Gastroesophageal sphincter (tissue), 4 donors: ENCODE measurements at places on chromosomes 5 and 9.
A peak's percentile ranks its signal among the peaks of the same experiment; 100 is the strongest.

GRCh38 chr5:36728697-36729543, 122.5 kb downstream of the SLC1A3 start:
- ATAC-seq: peak; percentile 60

GRCh38 chr9:109797509-109797908, 17.5 kb downstream of the PALM2AKAP2 start:
- ATAC-seq: no peak

- no peak for ATAC-seq
Measured at GRCh38 chr9:3682186-3682585, 156.4 kb upstream of the RFX3 start.

DNA sequence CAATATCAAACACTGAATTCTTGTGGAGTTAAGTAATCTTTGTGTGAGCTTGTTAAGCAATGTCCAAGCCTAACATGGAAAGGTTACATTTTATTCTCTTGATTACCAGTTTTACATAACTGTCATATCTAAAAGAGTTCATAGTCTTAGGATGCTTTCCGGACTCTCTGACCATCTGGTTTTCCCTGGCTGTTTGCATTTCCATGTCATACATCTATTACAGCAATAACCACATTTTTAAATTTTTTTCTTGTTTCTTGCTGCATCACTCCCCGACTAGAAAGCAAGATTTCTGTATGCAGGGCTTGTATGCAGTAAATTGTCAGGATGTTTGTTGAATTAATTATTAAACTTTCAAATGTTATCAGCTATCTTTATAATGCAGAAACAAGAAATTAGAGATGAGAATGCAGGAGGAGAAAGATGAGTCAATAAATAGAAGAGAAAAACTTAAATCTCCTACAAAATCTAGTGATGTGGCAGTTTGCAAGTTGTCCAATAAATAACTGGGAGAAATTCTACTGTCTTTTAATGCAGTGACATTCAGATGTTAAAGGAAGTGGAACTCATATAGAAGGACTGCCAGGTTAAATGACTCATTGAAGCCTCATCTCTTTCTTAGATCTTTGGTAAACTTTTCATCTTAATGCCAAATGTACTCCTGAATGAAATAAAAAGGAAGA, 179.6 kb upstream of the SGCD start:
- ATAC-seq: no peak

DNA sequence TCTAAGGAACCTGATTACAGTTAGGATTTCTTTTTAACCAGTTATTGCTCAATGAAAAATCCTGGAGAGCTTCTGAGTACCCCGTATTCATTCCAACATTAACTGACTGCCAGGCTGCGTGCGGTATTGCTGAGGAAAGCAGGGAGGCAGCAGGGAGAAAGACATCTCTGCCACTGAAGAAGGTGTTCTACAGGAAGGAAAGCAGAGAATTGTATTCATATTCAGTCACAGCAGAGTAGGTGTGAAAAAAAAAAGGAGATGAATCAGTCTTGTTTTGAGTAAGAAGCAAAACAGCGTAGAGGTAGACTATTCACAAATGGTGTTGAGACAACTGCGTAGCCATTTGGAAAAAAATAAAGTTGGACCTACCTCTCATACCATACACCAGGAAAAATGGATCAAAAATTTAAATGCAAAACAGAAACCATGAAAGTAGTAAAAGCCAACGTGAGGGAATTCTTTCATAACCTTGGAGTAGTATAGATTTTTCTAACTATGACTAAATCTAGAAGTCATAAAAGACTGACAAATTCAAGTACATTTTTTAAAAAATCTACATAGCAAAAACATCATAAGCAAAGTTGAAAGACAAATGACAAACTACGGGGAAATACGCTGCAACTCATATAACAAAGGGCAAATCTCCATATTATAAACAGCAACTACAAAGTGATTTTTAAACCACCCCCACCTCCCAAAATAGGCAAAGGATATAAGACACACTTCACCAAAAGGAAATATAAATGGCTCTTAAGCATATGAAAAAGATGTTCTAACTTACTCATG, 9.9 kb upstream of the NR4A3 start:
- no peak for ATAC-seq

DNA sequence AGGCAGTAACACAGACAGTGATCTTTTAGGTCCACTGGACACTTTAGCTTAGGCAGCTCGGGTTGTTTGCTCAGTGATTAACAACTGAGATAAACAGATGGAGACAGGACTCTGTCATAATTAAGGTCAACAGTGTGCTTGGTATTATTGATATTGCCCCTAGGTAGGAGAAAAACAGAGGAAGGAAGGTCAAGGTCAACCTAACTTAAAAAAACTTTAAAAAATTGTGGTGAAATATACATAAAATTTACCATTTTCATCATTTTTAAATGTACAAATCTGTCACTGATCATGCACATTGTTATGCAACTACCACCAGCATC, 2.1 kb upstream of the HSPA4 start:
- ATAC-seq: no peak

DNA sequence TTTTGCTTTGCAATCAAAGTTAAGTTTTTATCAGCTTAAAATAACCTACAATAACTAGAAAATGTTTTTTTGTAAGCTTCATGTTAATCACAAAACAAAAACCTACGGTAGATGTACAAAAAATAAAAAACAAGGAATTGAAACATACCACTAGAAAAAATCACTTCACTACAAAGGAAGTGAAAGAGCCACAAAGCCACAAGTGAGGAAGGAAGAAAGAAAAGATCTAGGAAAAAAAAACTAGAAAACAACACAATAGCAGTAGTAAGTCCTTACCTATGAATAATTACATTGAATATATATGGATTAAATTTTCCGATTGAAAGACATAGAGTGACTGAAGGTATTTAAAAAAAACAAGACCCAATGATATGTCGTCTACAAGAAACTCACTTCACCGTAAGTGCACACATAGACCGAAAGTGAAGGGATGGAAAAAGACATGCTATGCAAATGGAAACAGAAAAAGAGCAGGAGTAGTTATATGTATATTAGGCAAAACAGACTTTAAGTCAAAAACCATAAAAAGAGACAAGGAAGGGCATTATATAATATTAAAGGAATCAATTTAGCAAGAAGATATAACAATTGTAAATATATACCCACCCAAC, 13.4 kb upstream of the ZDHHC21 start:
- ATAC-seq: no peak

DNA sequence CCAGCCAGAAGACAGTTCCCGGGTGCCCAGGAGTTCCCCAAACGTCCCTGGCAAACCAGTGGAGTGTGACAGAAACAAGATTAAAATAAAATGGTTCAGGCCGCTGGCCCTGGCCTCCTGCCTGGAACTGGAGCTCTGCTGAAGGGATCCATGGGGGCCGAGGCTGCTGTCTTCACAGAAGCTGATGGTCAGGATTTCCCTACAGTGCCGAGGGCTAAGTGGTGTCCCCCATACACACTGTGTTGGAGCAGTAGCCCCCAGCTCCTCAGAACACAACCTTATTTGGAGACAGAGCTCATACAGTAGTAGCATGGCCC, 55.9 kb downstream of the MRPL36 start:
- no peak for ATAC-seq

- peak; percentile 83 for ATAC-seq
Measured at GRCh38 chr9:101458963-101459631, 23.5 kb upstream of the ALDOB start.

- no peak for ATAC-seq
Measured at GRCh38 chr5:141697586-141697985, 15.6 kb upstream of the ARAP3 start.

- ATAC-seq: no peak
Measured at GRCh38 chr9:127186806-127187205, 64.4 kb upstream of the ANGPTL2 start.

GRCh38 chr5:10875201-10875768, 114.3 kb upstream of the DAP start:
- ATAC-seq: no peak

DNA sequence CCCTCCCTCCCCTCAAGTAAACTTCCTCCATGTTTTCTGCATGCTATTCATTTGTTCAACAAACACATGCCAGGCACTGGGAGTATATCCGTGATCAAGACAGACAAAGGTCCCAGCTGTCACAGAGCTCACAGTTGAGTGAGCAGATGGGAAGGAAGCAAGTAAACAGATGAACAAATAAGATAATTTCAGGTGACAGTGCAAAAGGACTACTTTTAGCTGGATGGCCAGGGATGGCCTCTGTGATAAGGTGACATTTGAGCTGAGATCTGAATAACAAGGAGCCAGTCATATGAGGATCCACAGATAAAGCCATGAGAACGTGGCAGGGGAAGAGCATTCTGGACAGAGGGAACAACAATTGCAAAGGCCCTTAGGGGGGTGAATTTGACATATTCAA, 121.7 kb upstream of the RAD23B start:
- ATAC-seq: no peak

DNA sequence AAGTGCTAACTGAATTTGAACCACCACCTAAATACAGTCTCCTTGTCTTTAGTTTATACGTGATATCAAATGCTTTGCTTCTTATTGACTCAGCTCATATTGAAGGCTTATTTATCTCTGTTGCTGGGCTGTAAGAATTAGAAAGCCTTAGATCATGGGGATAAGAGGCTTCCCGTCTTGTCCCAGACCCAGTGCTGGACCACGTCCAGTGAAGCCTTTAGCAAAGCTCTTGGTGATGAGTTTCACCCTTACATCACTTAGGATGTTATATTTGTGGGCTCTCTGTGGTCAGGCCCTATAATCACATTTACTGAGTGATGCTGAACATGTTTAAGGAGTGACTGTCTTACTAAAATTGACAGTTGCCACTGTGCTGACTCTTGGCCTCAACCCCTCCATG, 11.2 kb downstream of the FAM240B start:
- ATAC-seq: no peak

DNA sequence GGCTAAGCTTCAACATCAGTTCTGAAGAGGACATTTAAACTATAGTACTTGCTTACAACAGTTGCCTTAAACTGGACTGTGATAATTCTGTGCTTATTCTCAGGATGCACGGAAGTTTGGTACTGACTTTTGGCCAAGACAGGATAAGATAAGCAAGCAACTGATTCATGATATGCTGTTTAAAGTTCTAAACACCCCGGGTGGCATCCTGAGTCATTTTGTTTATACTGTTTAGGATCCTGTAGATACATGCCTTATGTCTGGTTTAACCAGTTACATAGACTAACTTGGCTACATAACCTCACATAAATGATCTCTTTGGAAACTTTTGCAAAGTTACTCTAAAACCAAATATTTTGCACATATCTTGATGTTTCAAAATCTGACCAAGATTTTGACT, 95.9 kb downstream of the CDH9 start:
- ATAC-seq: no peak

DNA sequence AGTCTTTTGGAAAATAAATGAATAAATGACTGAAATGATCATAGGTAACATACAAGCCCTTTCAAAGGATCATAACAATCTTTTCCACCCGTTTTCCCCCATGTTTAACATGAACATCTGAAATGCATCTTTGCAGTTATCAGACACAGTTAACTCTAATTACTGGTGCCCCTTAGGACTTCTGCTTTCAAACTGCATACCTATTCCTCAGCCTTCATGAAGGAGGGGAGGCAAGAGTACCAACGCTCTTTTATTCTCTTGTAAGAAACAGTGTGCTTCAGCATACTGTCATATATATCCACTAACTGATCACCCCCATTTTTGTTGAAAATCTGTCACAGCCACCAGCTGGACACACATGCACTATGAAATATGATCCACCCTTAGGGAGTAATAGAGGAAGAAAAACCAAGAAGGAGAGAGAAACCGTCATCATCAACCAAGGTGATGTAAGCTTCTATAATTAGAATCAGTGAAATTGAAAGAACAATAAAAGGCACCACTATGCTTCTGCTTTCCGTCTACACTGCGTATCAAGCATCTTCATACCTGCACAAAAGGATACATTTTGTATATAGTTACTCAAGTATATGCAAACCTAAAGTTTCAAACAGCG, 98.7 kb downstream of the RAPGEF6 start:
- no peak for ATAC-seq

GRCh38 chr5:135761746-135762145, 72.7 kb upstream of the SLC25A48 start:
- no peak for ATAC-seq

DNA sequence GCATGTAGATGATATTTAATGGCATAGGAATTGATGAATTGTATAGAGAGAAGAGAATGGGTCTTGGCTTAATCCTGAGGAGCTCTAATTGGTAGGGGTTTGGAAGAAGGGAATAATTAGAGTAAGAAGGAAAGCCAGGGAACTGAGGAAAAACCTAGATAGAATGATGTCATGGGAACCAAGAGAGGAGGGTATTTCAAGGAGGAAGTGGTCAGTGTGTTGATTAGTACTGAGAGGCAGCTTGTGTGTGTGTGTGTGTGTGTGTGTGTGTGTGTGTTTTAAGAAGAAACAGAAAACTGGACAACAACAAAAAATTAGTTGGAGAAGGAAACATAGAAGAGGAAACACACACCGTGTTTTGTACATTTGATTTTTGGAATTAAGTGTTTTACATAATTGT, 42.8 kb downstream of the MAST4 start:
- ATAC-seq: no peak

DNA sequence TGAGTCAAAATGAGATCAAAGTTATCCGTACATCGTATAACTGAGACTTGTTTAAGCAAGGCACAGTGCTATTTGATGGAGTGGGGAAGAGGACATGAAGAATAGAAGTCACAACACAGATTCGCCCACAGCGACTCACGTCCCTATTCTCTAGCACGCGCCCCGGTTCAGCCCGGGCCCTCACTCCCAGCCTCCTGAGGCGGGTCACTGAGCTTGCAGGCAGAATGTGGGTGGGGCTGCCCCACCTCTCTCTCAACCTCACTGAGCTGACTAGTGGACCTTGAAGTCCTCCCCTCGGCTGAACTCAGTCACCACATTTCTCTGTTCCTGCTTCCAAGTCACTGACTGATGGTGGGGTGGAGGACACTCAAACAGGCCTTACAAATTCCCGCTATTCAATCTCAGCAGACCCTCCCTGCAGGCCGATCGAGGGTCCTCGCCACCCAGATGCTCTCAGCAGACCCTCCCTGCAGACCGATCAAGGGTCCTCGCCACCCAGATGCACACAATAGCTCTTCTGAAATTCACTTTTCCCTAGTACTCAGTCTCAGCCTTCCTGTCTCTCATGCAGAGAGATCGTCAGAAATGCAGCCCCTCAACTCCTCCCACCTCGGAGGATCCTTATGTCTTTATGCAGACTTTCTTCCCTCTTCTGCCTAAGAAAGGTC, 12.9 kb downstream of the GLDC start:
- ATAC-seq: no peak

- ATAC-seq: no peak
Measured at GRCh38 chr9:95509851-95510708, 6.7 kb downstream of the PTCH1 start.

- no peak for ATAC-seq
Measured at GRCh38 chr5:100311806-100312205, 223.4 kb upstream of the FAM174A start.

GRCh38 chr9:15426019-15426418, 3.3 kb downstream of the SNAPC3 start:
- ATAC-seq: no peak

GRCh38 chr5:23303435-23303834, 204.0 kb upstream of the PRDM9 start:
- no peak for ATAC-seq
